ENCODE measurements at places on chromosomes 1 and 21. TPM values are rescaled to one million over a fixed set of nuclear protein-coding genes. Genes with fewer than 3 reads are reported as not detected.

CYYR1 gene
- total RNA-seq: not detected

ENTREP3 gene
- 7.8 TPM for total RNA-seq

MAP10 gene
- 2.2 TPM for total RNA-seq

LRRC7 gene
- total RNA-seq: 0.32 TPM

LDLRAD1 gene
- not detected for total RNA-seq

RGS5 gene
- total RNA-seq: 4.8 TPM

PIGP gene
- total RNA-seq: 11.2 TPM

TTC22 gene
- not detected for total RNA-seq

Data from fibroblast of villous mesenchyme (primary cell).